Lower lobe of right lung (tissue), 2 donors: ENCODE measurements at places on chromosomes 7 and 10. TPM values are rescaled to one million over a fixed set of nuclear protein-coding genes. Genes with fewer than 3 reads are reported as not detected.

The SFRP5 gene
- 0.27 TPM for total RNA-seq

The KIAA1217 gene
- 37.2 TPM for total RNA-seq

The CCDC3 gene
- total RNA-seq, result 10.5 TPM

The HDAC9 gene
- total RNA-seq, result 14.3 TPM

GRCh38 chr7:79245623-79246249, 207.7 kb downstream of the MAGI2 start:
- no peak for DNase-seq

GRCh38 chr10:59997827-59998525, 91.6 kb upstream of the CCDC6 start:
- no peak for DNase-seq

DNA sequence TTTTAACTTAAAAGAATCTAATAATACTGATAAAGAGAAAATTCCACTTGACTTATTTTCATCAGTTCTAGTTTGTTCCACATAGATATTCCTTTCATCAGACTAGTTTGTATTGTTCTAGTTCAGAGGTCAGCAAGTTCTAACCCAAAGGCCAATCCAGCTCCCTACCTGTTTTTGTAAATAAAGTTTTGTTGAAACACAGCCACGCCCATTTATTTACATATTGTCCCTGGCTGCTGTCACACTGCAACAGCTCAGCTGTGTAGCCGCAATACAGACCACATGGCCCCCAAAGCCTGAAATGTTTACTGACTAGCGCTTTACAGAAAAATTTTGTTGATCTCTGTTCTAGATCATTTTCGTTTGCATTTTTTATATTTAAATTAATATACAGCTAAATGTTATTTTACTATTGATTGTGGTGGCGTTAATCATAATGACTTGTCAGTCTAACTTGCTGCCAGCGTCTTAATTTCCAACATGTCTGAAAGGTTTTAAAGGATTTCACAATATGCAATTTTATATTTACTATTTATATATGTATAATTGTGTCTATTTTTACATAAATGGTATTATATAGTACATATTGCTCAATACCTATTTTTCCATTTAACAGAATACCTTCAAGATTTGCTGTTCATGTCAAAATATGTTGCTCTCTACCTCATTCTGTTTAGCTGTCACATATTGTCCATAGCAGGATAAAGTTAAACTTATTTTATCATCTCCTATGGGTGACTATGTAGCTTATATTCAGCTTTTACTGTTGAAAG, 159.3 kb downstream of the DYNC1I1 start:
- DNase-seq, result no peak
